ENCODE measurements at places on chromosomes 6 and 20. TPM values are rescaled to one million over a fixed set of nuclear protein-coding genes. Genes with fewer than 3 reads are reported as not detected.

The SPTLC3 gene
- total RNA-seq, result 37.4 TPM

The CGA gene
- total RNA-seq, result not detected

The PROKR2 gene
- total RNA-seq, result not detected

The GPSM3 gene
- 1.0 TPM for total RNA-seq

The TFAP2D gene
- total RNA-seq, result not detected

The MLIP gene
- 4.3 TPM for total RNA-seq

The RRBP1 gene
- 154 TPM for total RNA-seq

The COL9A1 gene
- not detected for total RNA-seq

The ELOVL2 gene
- total RNA-seq, result 0.06 TPM

The ID1 gene
- total RNA-seq, result 775 TPM

The CRYBG1 gene
- 43.6 TPM for total RNA-seq

The NELFCD gene
- total RNA-seq, result 62.3 TPM

The EPB41L2 gene
- 26.2 TPM for total RNA-seq

The TMEM244 gene
- 0.52 TPM for total RNA-seq

The OR11A1 gene
- total RNA-seq, result not detected

The RWDD2A gene
- total RNA-seq, result 1.3 TPM

The CLIC5 gene
- total RNA-seq, result not detected
